Stimulated activated CD4-positive, alpha-beta T cell treated with anti-CD3 and anti-CD28 coated beads, Interleukin-2, amount 100 ng/mL, for 24 hours (primary cell): ENCODE measurements at places on chromosomes 2 and 18.

DNA sequence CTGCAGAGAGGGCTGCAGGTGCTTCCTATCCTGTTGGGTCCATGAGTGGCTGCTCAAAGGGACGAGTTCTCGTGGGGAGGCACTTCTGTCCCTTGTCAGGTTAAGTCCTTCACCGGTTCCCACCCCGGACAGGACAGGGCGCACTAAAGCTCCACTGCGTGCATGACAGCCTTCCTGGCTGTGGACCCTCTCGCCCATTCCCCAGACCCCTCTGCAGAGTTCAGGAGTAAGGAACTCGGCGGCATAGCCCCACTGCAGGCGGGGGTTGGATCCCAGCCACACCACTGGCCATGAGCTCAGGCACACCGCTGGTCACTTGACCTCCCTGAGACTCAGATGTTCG, 147.5 kb upstream of the ID2 start:
- DNase-seq = no peak

GRCh38 chr2:41947701-41948396, 100.0 kb upstream of the PKDCC start:
- DNase-seq = no peak

GRCh38 chr2:234296991-234297390, 199.9 kb downstream of the ARL4C start:
- no peak for DNase-seq

- no peak for DNase-seq
These were observed 43.5 kb upstream of the ELAC1 start for GRCh38 chr18:50924372-50924771.

- DNase-seq = no peak
These were observed 103.0 kb downstream of the TRIB2 start for GRCh38 chr2:12819721-12820120.

DNA sequence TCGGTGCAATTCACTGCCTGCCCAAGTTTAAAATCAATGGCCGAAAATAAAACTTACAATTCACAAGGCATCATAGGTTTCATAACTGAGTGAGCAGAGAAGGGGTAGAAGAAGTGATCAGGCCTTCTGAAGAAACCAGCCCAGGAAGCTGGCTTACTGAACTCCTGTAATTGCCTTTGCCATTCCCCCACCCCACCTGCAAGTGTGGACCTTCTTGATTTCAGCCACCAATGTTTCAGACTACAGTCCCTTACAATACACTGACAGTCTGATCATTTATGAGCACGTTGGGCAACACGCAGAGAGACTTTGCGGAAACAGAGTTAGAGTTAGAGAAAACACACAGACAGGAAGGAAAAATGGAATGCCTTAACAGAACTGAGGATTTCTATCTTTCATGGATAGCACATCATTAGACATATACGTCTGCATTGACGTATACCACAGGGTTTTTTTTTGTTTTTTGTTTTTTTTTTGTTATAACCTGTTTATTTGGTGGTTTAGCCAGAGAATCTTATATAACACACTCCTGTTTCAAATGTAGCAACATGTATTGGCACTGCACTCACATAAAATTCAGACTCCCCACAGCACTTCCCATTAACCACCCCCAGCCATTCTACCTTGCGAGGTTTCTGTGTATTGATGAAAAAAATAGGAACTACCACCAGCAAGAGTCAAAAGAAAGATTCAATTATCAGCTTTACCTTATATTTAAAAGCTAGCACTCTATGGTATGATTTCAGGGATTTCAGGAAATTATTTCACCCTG, 126.4 kb downstream of the CACNB4 start:
- no peak for DNase-seq
